ENCODE measurements at places on chromosomes 11 and 22.

DNA sequence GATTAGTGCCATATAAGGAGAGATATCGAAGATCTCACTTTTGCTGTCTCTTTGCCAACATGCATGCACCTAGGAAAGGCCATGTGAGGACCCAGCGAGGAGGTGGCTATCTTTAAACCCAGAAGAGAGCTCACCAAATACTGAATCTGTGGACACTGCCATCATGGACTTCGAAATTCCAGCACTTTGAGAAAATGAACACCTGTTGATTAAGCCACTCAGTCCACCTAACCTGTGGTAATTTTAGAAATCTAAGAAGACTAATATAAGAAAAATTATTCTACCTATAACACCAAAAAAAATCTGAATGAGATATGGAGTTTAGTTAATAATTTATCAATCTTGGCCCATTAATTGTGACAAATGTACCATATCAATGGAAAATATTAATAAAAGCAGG, 193.6 kb upstream of the CARD18 start:
- no peak for DNase-seq

GRCh38 chr11:1306186-1307162, 3.0 kb downstream of the TOLLIP start:
- no peak for DNase-seq

GRCh38 chr22:36022162-36022561, 6.5 kb downstream of the RBFOX2 start:
- DNase-seq = no peak

- no peak for DNase-seq
Measured at GRCh38 chr22:26321469-26321913, 107.6 kb upstream of the ASPHD2 start.

- no peak for DNase-seq
Measured at GRCh38 chr22:17845790-17846189, 71.5 kb upstream of the BID start.

DNA sequence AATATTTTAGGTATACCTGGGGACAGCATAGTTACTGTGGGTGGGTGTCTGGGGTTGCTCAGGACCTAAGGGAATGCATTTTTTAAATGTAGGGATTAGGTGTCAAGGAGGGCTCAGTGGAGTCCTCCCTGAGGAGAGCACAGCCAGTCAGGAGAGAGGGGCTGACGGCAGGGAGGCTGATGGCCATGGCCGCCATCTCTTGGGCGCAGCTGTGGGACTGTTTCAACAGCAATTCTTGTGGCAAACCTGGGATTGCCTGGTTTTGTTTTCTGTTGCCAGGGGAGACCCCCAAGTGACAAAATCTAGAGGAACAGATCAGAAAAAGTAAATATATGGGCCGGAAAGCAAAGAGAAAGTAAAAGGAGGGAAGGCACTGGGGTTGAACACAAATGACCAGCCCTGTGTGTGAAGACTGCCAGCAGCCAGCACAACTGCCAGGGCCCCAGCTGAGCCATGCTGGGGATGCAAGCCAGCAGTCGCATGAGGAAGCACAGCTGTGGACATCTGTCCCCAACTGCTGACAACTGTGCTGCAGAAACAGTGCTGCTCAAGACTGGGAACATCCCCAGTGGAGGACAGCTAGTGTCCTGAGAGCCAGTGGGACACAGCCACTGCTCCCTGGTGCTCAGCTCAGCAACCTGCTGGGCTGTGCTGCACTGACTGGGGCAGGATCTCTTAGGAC, 10.5 kb downstream of the MIF start:
- no peak for DNase-seq

GRCh38 chr11:1929621-1930461, 10.3 kb downstream of the TNNT3 start:
- DNase-seq = no peak

DNA sequence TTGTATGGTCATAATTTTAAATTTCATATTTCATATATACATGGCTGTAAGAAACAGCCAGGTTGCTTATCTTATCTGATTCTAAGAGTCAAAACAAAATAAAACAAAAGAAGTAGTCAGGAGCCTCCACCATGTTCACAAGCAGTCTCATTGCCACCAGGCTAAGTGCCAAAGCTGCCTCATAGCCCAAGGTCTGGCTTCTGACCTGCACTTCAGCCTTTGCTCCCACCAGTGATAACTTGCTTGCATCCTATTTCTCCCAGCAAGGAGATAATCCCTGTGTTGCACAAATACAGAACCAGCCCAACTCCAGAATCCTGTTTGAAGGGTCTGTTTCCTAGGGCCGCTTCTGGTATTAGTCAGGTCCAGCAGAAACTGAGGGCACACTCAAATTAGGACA, 53.9 kb upstream of the TSKU start:
- no peak for DNase-seq

- DNase-seq = no peak
Measured at GRCh38 chr11:132358573-132358953, 988.1 kb downstream of the NTM start.

DNA sequence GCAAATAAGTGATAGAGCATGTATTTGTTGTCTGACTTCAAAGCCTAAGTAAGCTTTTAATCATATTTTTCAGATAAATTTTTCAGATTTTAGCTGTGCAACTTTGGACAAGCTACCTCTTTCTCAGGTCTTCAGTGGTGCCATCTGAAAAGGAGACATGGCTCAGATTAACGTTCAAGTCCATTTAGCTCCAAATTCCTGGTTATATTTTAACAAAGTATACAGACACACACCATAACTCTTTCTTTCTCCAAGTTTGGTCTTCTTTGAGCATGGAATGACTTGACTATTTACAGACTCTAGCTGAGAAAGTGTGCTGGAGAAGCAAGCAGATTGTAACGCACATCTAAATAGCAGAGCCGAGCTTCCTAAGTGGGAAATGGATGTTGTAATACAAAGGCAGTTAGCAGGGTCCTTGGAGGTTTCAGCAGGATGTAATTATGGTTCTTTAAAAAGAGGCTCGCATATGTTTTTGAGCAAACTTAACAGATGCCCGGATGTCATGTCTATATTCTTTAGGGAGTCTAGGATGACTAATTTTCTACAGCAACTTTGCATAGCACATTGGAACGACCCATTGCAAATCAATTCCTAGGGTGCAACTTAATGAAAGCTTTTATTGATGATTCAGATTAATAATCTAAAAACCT, 128.1 kb upstream of the E2F8 start:
- DNase-seq = no peak

- DNase-seq = no peak
Measured at GRCh38 chr11:65537620-65538231, 12.8 kb downstream of the SCYL1 start.

- no peak for DNase-seq
Measured at GRCh38 chr11:73833067-73833466, 43.6 kb downstream of the COA4 start.

- DNase-seq = no peak
Measured at GRCh38 chr22:19832476-19833108, 22.1 kb downstream of the GNB1L start.

GRCh38 chr22:29004647-29005371, 56.8 kb downstream of the C22orf31 start:
- DNase-seq = no peak

DNA sequence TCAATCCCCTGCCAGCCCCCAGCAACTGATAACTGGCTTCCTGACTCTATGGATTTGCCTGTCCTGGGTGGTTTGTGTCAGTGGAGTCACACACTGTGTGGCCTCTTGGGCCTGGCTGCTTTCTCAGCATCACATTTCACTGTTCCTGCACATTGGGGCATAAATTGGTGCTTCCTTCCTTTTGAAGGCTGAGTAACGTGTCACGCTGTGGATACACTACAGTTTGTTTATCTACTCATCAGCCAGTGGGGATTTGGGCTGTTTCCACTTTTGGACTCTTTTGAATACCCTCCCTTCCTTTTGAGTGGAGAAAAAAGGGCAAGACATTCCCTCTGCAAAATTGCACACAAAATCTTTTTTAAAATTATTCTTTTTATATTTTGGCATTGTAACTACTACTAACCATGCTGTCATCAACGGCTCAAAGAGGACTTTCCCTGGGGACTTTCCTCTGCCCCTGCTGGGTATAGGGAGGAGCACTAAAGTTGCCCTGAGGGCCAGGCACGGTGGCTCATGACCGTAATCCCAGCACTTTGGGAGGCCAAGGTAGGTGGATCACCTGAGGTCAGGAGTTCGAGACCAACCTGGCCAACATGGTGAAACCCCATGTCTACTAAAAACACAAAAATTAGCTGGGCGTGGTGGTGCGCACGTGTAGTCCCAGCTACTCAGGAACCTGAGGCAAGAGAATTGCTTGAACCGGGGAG, 7.8 kb upstream of the CELSR1 start:
- no peak for DNase-seq

- no peak for DNase-seq
Measured at GRCh38 chr22:46446799-46447198, 90.6 kb downstream of the CELSR1 start.

- DNase-seq = no peak
Measured at GRCh38 chr11:120108785-120109168, 29.1 kb downstream of the TRIM29 start.
